ENCODE measurements at places on chromosomes 6 and 20.
A peak's percentile ranks its signal among the peaks of the same experiment; 100 is the strongest.

DNA sequence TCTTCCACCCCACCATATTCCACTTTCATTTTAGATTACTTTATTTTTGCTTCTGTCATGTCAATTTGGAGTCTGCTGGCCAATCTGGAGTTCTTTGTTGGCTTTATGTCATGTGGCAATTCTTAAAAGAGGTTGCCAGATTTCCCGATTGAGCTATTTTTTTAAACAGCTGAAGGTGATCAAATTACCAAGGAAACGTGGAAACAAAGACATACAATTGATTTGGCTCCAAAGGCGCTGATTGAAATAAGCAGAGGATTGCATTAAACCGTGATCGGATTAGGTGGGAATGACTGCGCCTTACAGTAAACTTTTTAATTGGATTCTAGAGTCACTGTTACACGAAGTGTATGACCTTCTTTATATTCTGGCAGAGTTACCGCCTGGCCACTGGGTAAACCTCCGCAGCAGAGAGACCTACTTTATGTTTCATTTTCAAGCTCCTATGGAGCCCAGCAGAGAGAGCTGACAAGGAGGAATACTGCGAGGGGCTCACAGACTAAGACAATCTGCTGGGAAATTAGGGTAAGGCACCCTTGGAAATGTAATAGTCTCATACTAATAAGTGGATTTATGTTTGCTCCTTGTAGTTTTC is 37.9 kb downstream of the SIM1 start:
- DNase-seq: no peak

DNA sequence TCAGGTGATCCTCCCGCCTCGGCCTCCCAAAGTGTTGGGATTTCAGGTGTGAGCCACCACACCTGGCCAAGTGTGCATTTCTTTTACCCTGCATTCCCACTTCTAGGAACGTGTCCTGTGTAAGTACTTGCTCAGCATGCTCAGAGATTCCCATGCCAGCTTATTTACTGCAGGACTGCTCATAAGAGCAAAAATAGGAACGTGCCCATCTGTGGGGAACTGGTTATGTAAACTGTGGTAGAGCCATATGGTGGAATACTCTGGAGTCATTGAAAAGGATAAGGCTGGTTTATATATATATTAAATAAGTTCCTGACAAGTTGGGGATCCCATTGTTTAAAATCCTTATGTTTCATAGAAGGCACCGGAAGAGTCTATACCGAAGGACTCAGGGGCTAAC is 38.2 kb upstream of the FANCE start:
- DNase-seq: no peak

DNA sequence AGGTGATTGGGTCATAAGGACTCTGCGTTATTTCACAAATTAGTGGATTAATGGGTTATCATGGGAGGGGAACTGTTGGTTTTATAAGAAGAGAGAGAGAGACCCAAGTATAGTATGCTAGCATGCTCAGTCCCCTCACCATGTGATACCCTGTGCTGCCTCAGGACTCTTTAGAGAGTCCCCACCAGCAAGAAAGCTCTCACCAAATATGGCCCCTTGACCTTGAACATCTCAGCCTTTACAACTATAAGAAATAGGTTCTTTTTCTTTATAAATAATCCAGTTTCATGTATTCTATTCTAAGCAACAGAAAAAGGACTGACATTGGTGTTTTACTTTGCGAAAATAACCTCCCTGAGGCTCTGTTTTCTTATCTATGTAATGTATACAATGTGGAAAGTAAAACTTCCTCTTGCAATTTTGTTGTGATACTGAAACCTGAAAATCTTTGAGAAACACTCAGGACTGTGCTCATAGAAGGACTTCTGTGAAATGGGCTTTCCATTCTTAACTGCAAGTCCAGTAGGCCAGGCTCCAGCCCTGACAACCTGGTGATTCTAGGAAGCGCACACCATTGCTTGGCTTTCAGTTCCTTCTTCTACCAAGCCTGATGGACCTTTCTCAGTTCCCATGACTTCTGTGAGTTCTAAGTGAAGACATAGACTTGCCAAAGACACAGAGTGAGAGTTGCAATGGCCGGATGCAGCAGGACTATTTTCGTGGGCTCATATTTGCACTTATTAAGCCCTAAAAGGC is 21.9 kb downstream of the SIRPD start:
- DNase-seq: no peak

- no peak for DNase-seq
Observed at GRCh38 chr6:170010665-170011203, 259.3 kb downstream of the ERMARD start.

- DNase-seq: peak; percentile 45
Observed at GRCh38 chr6:135423649-135424128, 73.9 kb downstream of the AHI1 start.

GRCh38 chr6:14386668-14387067 is 269.1 kb downstream of the CD83 start:
- no peak for DNase-seq

DNA sequence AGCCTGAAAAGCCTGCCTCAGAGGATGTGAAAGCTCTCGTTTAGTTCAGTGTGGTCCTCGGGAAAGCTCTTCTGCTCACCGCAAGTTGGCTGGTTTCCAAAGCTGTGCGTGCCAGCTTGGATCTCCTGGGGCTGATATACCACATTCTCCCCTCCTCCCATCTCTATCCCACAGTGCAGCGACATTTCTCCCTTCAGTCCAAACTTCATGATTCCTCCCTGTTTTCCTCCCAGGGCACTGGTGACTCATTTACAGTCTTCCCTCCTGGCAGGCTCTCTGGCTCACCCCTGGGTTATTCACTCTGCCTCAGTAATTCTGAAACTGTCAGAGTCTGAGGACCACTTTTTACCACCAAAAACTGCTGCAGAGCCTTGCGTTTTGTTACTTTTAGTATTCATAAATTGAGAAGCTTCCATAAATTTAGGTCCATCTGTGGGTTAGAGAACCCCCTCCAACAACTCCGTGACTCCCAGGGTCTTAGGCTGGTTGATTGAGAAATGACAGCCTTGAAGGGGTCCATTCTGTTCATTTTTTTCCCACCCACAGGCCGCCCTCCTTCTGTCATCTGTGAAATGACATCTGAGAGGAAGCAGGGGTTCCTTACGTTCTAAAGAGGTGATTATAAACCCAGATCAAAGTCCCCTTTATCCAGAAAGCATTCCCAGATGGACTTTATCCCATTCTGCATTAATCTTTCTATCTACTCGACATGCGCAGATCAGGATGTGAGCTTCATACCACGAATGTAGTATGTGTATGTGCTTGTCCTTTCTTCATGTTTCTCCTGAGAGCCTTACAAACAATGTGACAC is 6.1 kb downstream of the TRIM10 start:
- DNase-seq: peak; percentile 79

- DNase-seq: no peak
Observed at GRCh38 chr20:37630993-37631392, 62.8 kb upstream of the CTNNBL1 start.

DNA sequence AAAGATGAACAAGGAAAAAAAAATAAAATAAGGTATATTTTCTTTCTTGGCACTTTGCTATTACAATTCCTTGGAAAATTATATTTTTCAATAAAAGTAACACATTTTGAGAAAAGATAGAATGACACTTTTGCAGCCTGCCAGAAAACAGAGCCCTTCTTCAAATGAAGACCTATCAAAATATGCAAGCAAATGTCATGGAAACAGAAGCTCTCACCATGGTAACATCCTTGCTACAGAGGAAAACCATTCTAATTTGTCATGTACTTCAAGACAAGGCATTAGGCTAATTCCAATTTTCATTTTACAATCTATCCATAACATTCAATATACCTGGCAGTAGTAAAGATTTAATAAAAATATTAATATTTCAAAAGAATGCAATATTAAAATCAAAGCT is 177.9 kb downstream of the RNGTT start:
- no peak for DNase-seq

GRCh38 chr6:69064226-69064625 is 429.1 kb downstream of the ADGRB3 start:
- no peak for DNase-seq

- peak; percentile 4 for DNase-seq
Observed at GRCh38 chr20:36988494-36988966, 37.0 kb upstream of the SAMHD1 start.

GRCh38 chr6:160260803-160261450 is 2.3 kb upstream of the SLC22A2 start:
- DNase-seq: no peak

DNA sequence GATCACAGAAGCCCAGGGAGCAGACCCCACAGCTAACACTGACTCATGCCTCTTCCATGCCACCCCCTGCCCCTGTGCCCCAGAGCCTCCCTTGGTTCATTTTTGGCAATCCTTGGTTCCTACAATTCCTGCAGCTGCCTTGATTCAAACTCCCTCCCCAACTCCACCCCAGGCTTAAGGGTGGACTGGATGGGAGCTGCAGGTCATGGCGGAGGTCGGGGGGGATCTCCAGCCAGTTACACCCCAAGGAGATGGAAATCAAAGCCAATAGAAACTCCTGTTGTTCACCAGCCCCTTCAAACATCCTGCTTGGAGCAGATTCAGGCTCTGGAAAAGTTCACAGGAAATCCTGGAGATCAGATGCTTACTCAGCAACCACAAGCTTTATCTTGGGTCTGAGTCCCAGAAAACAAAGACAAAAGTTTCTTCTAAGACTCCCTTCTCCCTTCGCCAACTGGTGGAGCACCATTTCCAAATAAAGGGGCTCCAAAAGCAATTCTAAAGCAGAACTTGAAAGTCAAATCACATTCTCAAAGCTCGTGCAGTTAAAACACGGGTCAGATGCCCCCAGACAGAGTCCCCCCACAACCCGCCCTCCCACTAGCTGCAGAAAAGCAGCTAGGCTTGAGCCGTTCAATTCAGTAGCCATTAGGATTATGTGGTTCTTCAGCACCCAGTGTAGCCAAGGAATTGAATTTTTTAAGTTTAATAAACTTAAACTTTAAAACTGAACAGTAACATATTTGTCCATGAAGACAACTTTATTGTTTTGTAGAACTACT is 149.5 kb downstream of the ANKRD60 start:
- peak; percentile 84 for DNase-seq

DNA sequence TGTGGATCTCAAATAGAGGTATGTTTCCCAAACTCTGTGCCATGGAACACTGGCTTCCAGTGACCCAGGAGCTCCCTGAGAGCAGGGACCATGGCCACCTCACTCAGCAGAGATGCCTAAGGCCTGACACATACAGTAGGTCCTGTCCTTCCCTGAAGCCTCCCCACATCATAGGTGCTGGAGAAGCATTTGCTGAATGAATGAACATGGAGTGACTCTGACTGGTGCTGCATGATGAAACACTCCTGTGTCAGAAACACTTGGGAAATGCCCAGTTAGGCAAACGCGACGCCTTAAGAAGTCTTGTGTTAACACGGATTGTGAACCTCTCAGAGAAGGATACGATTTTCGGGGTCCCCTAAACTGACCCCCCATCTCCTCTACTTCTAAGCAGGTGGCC is 14.3 kb downstream of the SLA2 start:
- no peak for DNase-seq

GRCh38 chr6:116528133-116528532 is 16.7 kb downstream of the CALHM5 start:
- no peak for DNase-seq

- no peak for DNase-seq
Observed at GRCh38 chr20:17298751-17299150, 71.9 kb downstream of the PCSK2 start.

DNA sequence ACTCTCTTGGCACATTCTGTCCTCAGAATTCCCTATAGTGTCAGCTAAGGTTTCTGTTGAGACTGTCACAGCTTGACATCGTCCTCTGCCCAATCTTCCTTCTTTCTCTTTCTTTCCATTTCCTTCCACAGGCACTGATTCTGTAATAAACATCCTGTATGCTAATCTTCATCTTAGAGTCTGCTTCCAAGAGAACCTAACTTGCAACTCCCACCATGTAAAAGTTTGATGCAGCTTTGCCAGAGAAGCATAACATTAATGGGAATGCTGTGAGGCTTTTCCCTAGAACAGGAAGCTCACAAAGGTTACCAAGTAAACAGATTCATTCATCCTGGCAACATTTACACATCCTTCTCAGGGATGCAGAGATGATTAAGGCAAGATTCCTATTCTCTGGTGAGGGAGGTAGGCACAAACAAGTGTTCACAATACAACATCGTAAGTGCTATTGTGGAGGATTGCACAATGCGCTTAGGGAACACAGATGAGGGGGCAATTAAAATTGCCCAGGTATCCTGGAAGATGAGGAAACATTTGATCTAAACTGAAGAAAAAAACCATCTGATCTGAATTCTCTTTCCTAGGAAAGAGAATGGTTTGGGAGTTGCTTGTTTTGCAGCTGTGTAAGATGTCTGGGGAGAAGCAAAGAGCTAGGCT is 74.7 kb downstream of the GRM1 start:
- DNase-seq: no peak

DNA sequence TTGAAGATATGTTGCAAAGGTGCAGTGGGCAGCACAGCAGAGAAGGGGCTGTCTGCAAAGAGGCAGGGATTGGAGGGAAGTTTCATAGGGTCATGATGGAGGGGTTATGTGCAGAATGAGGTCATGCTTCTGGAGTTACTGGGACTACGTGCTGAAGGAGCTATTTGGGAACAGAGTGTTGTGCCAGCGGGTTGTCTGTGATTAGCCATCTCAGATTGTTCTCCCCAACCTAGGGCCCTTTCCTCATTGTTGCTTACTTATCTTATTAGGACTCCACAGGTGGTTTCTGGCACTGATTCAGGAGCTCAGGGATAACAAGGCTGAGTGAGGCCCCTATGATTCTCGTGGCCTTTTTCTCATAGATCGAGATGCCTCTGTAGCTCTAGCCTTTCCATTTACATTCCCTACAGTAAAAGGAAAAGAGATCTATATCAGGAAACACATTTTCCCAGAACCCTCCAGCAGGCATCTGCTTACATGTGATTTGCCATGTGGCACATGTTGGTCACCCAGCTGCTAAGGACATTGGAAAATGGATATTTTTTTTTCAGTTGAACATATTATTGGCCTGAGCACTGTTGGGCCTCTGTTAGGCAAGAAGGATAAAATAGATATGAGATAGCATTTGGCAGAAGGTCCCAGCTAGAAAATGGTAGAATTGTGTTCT is 429.6 kb upstream of the PLCB4 start:
- DNase-seq: no peak

- DNase-seq: no peak
Observed at GRCh38 chr6:105591053-105591452, 188.2 kb upstream of the PREP start.

DNA sequence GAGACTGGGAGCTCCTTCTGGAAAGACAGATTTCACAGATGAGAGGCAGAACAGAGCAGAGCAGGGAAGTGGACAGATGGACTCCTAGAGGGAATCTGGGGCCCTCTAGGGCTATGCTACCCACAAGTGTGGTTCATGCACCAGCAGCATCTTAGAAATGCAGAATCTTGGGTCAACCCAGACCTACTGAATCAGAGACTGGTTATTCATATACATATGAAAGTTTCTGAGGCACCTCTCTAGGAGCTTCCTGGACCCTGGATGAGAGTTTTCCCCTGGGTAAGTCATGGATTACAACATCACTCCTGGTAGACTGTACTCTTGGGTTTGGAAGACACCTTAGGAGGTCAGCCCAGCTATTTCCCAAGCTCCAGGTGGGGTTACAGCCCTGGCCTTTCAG is 55.4 kb upstream of the SAYSD1 start:
- no peak for DNase-seq

DNA sequence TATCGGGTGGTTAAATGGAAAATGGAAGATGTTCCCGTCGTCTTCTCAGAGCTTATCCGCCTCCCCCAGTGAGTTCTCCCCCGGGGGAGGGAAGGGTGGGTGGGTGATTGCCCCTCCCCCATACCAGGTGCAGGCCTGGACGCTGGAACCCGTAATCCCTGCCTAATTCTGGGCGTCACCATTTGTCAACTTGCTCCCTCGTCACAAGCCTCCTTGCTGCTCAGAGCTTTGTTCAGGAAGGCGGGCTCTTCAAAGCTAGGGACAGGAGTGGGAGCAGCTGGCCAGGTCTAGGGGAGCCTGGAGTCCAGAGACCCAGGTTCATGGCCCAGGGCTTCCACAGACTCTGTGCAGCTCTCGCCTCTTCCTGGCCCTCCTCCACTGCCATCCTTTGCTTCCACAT is 25.6 kb downstream of the CDH22 start:
- DNase-seq: no peak

All from fibroblast of skin of abdomen (primary cell).